Esophagus squamous epithelium (tissue), 5 donors: ENCODE measurements at places on chromosomes 6 and 20.

DNA sequence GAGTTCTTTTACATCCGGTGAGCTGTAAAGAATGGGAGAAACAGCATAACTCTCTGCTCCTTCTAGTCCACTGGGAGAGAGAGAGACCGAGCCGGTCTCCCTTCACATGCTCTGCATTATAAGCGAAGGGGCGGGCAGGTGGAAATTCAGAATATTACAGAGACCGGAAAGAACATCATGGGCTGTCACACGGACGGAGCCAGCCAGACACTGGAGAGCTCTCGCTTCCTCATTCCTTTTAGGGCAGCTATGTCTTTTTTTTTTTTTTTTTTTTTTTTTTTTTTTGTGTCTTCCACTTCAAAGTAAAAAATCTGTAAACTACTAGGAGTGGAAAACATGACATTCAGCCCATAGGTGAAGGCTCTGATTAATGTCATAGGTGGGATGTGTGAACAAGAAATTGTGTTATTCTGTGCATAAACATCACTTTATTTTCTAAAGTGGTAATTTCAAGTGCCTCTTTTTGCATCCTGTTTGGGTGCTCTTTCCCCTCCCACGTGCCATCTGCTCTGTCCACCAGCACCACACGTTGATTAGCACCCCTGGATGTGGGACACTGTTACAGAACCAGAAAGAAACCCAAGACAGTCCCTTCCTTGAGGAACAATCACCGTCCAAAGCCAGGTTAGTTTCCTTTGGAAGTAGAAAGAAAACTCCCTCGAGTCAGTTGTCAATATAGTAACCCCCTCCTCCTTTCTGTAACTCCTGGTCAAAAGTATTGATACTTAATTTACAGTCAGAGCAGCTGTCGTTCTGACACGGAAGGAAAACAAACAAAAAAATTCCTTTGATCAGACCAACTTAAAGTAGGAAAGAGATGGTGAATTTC, at the start of gene TAGAP:
TAGAP (minus strand) TSS at position 93 of the 829 bp plus-strand sequence. CDS start 845 bp downstream, outside the sequence.
- DNase-seq = no peak

- no peak for DNase-seq
Measured at GRCh38 chr6:157909282-157909664, 72.4 kb upstream of the SYNJ2 start.

DNA sequence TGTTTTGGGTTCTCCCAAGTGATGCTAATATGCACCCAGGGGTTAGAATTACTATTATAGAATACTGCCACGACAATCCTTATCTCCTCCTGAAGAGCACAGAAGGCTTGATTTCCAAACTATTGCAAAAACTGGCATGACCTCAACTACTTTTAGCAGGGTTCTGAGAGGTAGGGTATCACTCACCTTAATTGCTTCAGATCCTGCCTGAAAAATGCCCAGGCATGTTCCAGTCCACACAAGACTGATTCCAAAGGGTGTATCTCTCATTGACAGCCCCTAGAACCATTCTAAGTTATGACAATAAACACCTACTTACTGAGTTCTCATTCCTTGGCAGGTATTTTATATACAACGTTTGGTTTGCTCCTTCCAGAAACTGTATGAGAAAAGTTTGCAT, 5.0 kb upstream of the DSE start:
- DNase-seq = no peak

GRCh38 chr6:3977875-3978711, 100.8 kb downstream of the FAM217A start:
- no peak for DNase-seq

- DNase-seq = no peak
Measured at GRCh38 chr6:88728756-88729155, 234.7 kb downstream of the RNGTT start.

- DNase-seq = no peak
Measured at GRCh38 chr20:36658300-36658699, 12.3 kb upstream of the SLA2 start.
